Stimulated activated CD8-positive, alpha-beta memory T cell treated with anti-CD3 and anti-CD28 coated beads, Interleukin-15, amount 100 ng/mL, for 4 hours (primary cell): ENCODE measurements at places on chromosomes 3 and 15.
A peak's percentile ranks its signal among the peaks of the same experiment; 100 is the strongest.

DNA sequence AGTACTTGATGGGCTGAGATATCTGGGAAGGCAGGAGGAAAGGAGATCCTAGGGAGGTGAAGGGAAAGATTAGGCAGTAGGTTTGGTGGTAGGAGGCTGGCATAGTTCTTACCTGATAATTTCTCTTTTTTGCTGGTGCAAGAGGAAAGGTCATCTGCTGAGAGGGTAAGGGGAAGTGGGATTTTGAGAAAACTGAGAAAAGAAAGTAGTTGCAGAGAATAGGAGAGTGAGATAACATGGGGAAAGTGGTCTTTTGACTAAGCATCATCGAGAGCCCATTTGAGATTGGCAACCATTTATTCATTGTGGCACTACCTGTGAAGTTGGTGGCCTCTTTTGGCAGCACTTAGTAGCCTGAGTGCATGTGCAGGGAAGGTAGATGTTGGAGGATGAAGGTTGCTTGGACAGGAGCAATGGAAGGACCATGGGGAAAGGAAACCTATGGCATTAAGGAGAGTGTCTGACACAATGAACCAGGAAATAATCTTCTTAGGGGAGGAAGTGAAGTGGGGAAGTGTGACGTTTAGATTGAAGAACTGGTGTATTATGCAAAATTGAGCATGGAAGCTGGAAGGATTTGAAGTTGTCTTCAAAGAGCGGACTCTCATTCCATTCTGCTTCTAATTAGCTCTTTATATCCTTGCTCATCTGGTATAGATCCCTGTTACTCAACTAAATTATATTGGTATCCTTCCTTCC, 21.9 kb upstream of the USP13 start:
- no peak for DNase-seq

DNA sequence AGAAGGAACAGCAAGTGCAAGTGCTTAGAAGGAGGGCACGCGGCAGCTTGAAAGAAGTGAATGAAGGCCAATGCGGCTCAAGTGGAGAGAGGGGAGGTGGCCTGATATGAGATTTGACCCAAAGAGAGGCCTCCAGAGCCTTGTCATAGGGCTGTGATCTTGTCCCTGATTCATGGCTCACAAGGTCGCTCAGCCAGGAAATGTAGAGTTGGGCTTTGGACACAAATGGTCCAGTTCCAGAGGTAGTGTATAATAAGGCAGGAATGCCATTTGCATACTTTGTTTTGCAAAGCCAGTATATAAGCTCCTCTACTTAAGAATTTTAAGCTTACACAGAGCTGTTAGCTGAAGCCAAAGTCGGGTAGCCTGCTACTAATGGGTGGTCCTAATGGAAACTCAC, 33.7 kb downstream of the HGD start:
- DNase-seq: no peak

- no peak for DNase-seq
These were observed 1045.4 kb upstream of the CADM2 start for GRCh38 chr3:83913381-83913780.

GRCh38 chr15:88882785-88883184, 12.6 kb downstream of the HAPLN3 start:
- no peak for DNase-seq

GRCh38 chr3:141067206-141067974, 16.2 kb downstream of the SPSB4 start:
- no peak for DNase-seq

DNA sequence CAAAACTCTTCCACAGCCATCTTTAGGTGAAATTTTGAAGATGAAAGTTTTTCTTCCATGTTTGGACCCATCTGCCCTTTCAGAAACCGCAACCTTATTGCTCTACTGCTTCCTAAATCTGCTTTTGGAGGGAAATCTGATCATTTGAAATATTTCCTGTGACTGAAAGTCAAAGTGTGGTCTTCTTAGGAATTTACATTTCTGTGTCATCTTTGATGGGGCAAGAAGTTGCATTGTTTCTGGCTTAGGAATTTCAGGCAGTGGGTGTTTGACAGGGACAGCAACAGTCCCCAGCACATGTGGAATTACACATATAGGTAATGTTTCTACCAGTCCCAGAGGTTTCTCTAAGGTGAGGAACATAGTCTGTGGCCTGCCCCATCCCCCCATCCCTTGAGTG, 5.3 kb upstream of the TYRO3 start:
- DNase-seq: no peak

- no peak for DNase-seq
These were observed 19.2 kb downstream of the CLDN11 start for GRCh38 chr3:170437696-170438407.

DNA sequence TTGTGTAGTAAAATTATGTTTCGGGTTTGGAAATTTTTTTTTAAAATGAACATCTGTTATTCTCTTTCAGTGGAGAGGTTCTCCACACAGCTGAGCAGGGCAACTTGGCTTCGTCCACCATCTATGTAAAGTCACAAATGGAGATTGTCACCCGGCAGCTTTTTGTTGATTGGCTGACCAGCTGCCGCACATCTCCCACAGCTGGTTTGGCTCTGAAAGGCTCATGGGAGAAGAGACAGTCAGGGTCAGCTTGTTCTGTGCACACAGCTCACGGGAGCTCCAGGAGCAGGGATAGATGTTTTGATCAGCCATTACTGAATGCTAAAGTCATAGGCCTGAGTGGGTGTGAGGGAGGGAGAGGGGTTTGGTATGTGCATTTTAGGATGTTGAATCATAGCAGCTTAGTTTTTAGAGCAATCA, 12.9 kb upstream of the CCDC80 start:
- no peak for DNase-seq

DNA sequence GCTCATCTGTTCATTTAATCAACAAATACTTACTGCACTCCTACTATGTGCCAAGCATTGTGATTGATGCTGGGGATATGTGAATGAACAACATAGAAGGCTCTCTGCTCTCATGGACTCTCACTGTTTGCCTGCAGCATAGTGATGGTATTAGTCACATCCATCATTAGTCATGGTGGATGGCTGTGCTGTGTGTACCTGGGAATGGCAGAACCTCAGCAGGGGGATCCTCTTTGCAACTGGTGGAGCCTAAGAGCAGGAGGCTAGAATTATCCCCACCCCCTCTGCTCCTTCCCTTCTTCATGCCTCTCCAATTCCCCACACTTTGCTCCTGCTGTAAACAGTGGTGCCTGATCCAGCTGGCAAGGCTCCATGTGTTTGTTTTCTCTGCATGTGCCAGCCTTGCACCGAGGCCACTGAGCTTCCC, 20.5 kb downstream of the BOC start:
- no peak for DNase-seq

GRCh38 chr3:166783206-166783605, 596.9 kb downstream of the ZBBX start:
- no peak for DNase-seq

DNA sequence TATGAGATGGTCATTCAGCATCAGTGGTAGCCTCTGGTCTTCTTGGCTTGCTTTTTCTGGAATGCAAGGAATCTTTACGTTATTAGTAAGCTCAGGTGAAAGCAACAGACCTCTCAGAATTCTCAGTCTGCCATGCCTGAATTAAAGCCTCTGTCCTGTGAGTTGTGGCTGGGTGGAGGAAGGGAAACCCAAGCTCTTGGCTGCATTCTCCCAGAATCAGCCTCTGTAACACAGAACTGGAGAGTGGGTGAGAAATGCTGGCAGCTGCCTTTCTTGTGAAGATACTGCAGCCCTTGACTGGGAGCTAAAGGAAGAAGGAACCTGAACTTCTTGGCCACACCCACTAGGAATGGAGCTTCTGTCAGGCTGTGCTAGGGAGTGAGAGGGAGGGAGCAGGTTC, 505.8 kb downstream of the EPHA3 start:
- no peak for DNase-seq

DNA sequence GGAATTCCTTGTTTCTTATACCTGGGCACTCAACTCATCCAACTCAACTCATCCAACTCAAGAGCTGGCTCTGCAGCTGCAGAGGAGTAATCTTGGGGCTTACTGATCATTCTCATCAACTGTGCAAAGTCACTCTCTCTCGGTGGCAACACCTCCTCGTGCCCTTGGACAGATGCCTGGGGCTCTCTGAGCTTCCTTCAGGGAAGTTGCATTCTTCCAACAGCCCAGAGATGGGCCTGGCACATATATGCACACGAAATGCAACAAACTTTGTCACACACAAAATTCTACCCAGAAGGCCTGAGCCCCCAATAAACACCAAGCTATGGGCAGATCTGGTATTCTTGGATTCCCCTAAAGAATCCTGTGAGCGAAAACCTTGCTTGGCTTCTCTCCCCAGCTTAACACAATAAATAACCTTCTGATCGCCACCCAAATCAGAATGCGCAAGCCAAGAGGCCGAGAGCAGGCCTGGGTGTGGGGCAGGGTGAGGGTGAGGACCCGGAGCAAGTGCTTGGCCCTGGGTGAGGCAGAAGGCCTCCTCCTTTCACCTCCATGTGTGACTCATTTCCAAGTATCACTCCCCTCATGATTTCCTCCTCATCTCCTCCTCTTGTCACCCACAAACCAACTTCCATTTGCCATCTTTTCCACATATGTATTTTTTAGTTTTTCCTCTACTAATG, 15.4 kb downstream of the TGM5 start:
- no peak for DNase-seq

DNA sequence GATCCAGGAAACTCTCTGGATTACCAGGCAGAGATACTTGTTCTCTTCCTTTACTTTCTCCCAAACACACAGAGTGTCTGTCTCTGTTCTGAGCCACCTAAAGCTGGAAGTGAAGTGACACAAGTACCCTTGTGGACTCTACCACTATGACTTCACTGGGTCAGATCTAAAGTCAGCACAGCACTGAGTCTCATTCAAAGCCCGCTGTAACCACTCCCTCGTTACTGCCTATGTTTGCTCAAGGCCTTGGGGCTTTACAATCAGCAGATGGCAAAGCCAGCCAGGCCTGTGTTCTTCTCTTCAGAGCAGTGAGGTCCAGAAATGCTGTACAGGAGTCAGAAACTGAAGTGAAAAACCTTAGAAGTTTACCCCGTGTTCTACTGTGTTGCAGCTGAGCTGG, 588.3 kb upstream of the SEMA6D start:
- DNase-seq: no peak

- DNase-seq: no peak
These were observed 176.3 kb downstream of the ERC2 start for GRCh38 chr3:56291953-56292352.

DNA sequence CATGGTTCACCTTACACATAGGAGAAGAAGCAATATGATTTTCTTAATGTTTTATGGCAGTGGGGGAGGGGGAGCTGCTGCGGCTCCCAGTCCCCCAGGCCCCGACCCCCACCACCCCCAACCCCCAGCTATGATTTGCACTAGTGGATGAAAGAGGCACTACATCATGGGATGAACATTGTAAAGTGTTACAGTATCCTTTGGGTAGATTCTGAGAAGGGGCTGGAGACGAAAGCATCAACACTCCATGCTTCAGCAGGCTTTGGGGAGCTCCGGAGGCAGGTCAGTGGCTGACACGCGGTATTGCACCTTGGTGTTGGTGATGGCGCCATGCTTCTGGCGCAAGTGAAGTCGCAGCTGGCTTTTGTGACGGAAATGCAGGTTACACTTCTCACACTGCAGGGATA, 19.9 kb upstream of the RTP2 start:
- DNase-seq: no peak

DNA sequence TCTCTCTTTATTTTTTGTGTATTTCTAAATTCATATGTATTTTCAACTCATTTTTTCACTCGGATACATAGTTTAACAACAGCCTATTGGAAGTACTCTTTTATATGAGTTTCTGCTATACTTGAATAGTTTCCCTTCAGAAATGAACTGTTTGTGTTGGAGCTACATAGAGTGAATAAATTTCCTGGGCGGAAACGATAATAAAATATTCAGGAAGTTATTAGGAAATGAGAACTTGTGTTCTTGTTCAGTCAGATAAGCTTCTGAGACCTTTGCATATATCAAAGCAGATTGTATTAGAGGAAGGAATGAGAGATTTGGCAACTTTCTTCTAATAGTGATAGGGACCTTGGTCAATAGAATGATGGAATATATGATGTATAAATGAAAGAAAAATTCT, 27.3 kb downstream of the NEO1 start:
- no peak for DNase-seq

- DNase-seq: no peak
These were observed 62.4 kb downstream of the RTP4 start for GRCh38 chr3:187430576-187430975.

GRCh38 chr3:155423526-155424322, 130.2 kb upstream of the STRIT1 start:
- no peak for DNase-seq

DNA sequence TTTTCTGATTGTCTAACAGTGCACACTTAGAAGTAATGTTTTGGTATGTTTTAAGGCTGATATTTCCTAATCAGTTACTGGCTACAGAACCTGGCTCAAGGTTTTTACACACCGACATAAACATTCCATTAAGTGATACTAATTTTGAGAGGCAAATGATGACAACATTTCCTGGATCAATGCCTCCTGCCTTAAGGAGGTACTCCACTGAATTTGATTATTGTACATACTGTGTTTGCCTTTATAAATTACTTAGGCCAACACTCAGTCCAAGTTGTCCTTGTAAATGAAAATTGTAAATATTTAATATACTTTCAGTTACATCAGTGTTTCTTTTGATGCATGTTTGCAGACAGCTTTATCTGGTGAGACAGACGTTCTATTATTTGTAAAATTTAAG, 24.2 kb upstream of the LXN start:
- DNase-seq: no peak

DNA sequence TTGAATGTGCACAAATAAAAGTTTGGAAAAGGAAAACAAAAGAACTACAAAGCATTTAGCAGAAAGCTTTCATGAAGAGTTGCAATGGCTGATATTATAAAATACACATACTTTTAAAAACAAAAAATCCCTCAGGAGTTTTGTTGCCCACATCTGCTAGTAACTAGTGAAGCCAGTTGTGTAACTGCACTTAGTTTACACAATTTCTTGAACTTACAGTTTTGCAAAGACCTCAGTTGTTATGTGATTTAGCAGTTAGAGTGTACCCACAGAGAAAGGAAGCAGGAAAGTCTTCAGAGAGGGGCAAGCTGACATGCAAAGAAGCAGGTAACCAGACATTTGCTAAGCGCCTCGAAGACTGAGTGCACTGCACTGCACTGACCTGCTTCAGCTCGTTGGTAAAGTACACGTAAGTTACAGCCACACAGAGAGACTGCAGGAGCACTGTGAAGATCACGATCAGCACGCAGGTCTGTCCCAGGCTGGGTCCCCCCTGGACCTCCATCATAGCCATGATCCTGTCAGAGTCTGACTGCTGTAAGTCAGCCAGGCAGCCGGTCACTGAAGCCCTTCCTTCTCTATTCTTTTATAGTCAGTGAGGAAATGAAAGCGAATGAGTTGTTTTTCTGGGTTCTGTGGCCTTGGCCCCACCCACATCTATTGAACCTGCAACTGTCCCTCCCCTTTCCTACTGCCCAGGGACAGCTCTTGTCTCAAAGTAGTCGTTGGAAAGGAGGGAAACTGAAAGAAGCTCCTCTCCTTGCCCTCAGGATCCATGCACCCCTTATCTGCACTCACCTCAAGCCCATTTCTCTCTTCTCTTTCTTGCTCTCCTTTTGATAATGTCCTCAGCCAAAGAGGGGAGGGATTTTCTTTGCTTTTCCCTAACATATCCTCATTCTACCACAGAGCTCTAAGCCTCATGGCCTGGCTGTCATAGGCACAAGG, at the start of gene TNFSF10:
TNFSF10 (minus strand) TSS at position 560 of the 948 bp plus-strand sequence; CDS start at position 514, 46 bp downstream.
- DNase-seq: peak; percentile 15

GRCh38 chr3:37700466-37701248, 161.0 kb upstream of the CTDSPL start:
- DNase-seq: no peak

- DNase-seq: peak; percentile 72
These were observed 5.8 kb upstream of the TATDN2 start for GRCh38 chr3:10242182-10243065.

GRCh38 chr15:77386626-77387025, 33.3 kb downstream of the PEAK1 start:
- no peak for DNase-seq

- no peak for DNase-seq
These were observed 8.5 kb downstream of the CGNL1 start for GRCh38 chr15:57384816-57385215.
